ENCODE measurements at places on chromosomes 12 and 14. TPM values are rescaled to one million over a fixed set of nuclear protein-coding genes. Genes with fewer than 3 reads are reported as not detected.
A peak's percentile ranks its signal among the peaks of the same experiment; 100 is the strongest.

PTPN21 gene
- total RNA-seq = 3.3 TPM

GLIPR1 gene
- 2.8 TPM for total RNA-seq

MRPL52 gene
- total RNA-seq = 420 TPM

DNA sequence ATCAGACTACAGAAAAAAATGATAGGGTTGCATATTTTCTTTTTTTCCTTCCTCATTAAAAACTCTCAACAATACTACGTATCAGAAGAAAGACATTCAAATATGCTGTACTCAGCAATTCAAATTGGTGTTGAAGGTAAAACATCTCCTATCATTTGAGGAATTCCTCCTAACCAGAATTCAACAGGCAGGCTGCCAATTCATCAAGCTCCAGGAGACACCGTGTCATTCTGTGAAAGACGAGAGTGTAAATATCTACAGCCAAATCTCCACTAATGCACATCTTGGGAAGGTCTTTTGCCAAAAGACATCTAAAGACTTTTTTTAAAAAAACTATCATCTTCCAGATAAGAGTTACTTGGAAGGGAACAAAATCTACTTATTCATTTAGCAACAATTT lies 26.6 kb downstream of the NT5DC3 start:
- H3K36me3 ChIP-seq = peaks cover 14% of the 10 kb centered on the region
- H3K27me3 ChIP-seq = no peaks in the 10 kb centered on the region
- no peak for DNase-seq
- H3K4me3 ChIP-seq = no peak overlapping the region

DNA sequence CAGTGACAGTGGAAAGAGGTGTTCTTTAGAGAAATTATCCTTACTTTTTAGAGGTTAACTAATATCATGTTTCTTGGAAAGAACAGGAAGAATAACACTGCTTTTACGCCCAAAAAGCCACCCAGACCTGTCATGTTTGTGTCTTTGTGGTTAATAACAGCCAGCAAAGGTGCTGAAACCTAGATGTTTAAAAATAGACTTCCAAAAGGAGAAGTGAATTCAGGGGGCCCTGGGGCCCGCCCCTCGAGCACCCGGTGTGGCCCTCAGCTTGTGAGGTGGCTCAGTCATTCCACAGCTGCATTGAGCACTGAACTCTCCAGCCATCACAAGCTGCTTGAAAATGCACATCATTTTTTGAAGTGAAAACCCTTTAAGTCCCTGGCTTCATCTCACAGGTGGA lies 20.8 kb upstream of the AMN start:
- H3K4me1 ChIP-seq = peaks cover 13% of the 10 kb centered on the region
- no peak for DNase-seq
- peaks cover 3% of the 10 kb centered on the region for H3K36me3 ChIP-seq
- H3K4me3 ChIP-seq = no peak overlapping the region
- no peak overlapping the region for H3K27ac ChIP-seq
- no peaks in the 10 kb centered on the region for H3K27me3 ChIP-seq

- H3K4me1 ChIP-seq = no peaks in the 10 kb centered on the region
- H3K4me3 ChIP-seq = no peak overlapping the region
- DNase-seq = peak; percentile 10
- H3K27me3 ChIP-seq = no peaks in the 10 kb centered on the region
- no peak overlapping the region for H3K27ac ChIP-seq
These were observed 64.1 kb downstream of the ZNF641 start for GRCh38 chr12:48286665-48287064.

DNA sequence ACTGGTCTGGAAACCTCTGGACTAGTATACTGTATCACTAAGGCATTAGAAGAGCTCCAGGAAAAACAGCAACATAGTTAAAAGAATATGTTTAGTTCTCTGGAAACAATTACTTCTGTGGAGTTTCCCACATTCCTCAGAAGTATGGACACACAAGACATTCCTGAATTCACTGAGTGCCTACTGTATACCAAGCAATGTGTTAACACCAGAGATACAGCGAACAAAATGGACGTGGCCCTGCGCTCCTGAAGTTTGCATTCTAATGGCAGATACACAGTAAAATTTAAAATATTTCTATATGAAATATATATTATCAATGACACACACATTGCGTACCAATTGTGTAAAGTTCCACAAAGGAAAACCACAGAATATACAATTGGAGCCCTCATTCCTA lies 1.1 kb downstream of the ANGEL1 start:
- H3K4me1 ChIP-seq = peaks cover 22% of the 10 kb centered on the region
- peak overlapping the region; percentile 67 for H3K27ac ChIP-seq
- 0 out of 3 replicates have a peak, but pooled peaks cover 9% of the 10 kb centered on the region for H3K27me3 ChIP-seq
- DNase-seq = no peak

DNA sequence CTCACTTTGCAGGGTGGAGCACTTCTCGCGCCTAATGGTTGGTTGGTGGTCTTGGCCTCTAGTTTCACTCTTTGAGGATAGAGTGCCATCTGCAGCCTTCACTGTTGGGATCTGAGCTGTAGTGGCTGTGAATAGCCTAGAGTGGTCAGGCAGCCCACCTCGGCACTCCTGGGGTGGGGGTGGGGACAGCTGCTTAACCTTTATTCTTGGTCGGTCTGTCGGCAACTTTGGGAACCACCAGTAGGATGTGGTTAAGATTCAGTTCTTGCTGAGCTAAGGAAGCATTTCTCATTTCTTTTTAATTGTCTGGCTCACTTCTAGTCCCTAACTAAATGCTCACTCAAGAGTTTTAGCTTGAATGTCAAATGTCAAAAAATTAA lies 21.1 kb downstream of the TMBIM6 start:
- DNase-seq = no peak
- peaks cover 42% of the 10 kb centered on the region for H3K36me3 ChIP-seq
- no peak overlapping the region for H3K27ac ChIP-seq

All from HepG2 (cell line).